ENCODE measurements at places on chromosomes 12 and 14.

- no peak for DNase-seq
These were observed 64.3 kb downstream of the KDM2B start for GRCh38 chr12:121516437-121517011.

DNA sequence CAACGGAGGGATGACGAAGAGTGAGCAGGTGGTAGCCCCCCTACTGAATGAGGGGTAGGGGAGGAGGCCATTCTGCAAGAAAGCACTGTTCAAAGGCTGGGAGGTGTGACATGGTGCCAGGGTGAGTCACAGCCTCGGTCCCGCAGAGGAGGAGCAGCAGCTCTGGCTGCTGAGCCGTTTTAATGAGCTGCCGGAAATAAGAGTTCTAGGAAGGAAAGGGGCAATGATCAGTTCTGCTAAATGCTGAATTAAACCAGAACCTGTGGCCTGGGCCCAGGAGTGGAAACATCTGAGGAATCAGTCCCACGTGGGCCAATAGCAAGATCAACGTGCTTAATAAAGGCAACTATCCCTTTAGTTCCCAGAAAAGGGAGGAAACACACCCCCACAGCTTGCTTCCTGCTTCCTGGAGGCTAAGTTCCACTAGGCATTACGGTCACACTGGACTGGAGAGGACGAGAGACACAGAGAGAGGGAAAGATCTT is 3.6 kb downstream of the ABCD4 start:
- DNase-seq, result no peak

GRCh38 chr14:47262801-47263200 is 412.6 kb downstream of the MDGA2 start:
- DNase-seq, result no peak

- no peak for DNase-seq
These were observed 4.4 kb upstream of the KCNK10 start for GRCh38 chr14:88327497-88327896.

- no peak for DNase-seq
These were observed 546.6 kb upstream of the TBX3 start for GRCh38 chr12:115230606-115231005.

DNA sequence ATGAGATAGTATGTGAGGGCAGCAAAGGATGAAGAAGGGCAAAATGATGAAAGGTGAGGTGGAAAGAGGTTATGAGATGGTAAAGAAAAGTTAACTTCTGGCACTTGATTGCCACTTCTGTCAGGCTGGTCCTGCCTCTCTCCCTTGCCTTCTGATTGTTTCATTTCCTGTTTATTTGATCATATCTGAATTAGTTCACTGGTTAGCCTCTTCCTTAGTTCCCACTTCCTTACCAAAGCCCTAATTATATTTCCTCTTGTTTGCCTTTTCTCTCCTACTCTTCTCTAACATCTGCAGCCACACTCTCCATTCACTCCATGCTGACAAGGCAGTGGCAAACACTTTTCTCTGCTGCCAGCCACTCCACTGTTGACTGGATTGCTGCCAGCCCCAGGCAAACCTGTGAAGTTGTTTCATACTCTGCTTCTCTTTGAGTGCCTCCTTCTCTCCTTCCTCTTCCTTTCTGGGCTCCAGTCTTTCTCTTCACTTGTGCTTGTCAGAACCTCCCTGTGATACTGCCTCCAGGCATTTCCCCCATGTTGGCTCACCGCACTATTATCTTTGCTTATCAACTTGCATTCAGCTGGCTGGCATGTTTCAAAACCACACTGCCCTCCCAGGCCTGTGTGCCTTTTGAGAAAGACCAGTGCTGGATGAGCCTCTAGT is 8.1 kb downstream of the PNP start:
- DNase-seq, result no peak

DNA sequence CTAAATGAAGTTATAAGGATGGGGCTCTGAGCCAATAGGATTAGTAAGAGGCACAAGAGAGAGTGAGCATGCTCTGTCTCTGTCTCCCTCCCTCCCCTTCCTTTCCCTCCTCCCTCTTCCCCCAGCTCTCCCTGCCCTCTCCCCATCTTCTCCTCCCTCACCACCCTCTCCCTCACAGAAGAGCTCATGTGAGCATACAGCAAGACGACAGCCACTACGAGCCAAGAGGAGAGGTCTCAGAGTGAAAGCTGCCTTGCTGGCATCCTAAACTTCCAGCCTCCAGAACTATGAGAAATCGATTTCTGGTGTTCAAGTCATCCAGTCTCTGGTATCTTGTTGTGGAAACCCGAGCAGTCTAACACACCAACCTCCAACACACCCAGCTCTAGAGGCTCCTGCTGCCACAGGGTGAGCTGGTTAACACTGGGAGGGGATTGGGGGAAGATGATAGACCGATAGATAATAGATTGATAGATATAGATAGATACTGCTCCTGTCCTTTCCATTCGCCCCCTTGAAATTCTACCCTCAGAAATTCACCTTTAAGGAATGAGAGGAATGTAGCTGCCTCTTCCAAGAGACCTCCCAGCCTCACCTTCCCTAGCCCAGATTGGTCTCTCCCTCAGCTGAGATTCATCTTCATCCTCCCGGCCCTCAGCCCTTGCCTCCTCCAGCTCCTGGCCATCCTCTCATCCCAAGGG is 25.8 kb upstream of the ACTN1 start:
- no peak for DNase-seq

DNA sequence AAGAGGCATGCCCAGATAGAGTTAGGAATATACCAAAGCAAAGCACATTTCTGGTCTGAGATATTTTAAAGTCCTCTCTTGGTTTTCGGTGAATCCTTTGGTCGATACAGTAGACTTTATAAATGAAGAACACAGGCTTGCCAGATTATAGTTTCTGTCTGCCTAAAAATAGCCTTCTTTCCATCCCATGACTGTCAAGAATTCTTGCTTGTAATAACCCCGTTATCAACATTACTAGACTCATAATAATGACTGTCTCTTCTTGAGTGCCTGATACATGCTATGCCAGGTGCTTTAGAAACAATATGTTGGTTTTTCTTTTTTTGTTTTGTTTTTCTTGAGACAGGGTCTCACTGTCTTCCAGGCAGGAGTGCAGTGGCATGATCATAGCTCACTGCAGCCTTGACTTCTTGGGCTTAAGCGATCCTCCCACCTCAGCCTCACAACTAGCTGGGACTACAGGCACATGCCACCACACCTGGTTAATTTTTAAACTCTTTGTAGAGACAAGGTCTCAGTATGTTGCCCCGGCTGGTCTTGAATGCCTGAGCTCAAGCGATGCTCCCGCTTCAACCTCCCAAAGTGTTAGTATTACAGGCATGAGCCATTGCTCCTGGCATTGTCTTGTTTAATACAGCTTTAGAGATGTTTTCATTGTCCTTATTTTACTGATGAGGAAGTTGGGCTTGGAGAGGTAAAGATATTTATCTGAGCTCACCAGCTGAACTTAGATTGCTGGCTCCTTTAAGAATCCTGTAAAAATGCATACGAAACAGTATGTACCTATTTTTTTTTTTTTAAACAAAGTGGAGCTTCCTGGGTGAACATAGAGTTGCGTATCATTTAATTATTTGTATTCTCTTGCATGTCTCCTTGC is 30.4 kb downstream of the CHST11 start:
- no peak for DNase-seq

DNA sequence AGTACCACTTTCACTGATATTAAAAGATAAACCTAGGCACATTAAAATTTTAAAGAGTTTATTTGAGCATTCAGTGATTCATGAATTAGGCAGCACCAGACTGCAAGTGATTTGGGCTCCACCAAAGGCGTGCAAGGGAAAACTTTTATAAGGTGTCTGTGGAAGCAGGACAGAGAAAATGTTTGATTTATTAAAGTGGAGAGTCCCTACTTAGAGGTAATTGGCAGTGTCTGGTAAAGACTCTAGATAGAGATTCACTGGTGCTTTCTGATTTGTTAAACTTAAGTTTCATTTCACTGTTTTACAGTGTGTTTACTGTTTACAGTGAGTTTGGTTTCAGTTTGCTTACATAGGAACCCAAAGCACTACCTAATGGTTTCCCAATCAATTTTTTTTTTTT is 72.8 kb downstream of the ANKS1B start:
- no peak for DNase-seq

DNA sequence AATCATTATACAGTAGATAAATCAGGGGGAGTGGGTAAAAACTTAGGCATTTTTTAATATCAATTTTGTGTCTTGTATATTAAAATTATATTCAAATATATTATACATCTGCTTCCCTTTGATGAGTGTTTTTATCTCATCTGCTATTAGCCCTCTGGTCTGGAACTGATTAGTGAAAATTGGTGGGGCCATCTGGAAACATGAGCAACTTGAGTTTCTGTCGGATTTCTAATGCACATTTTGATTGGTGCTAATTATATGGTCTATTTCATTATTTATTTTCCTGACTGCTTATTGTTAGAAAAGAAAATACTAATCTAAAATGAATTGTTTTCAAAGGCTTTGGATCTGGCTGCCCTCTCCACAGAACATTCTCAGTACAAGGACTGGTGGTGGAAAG is 28.2 kb downstream of the TTC8 start:
- no peak for DNase-seq

DNA sequence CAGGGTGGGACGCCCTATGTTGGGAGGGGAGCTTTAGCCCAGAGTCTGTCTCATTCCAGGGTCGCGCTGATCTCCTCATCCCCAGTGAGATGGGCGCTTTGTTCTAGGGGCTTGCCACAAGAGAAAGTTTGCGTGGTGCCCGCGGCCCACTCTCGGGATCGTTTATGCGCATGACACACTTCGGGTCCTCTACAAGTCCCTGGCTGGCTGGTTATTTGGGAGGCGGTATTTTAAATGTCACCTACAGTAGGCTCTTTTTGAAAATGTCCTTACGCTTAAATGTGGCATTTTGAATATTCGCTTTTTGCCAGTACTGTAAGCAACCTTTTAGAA is 541 bp downstream of the GOLT1B start:
- no peak for DNase-seq

- no peak for DNase-seq
These were observed 8.3 kb downstream of the MVK start for GRCh38 chr12:109581856-109582255.

- DNase-seq, result no peak
These were observed 897 bp upstream of the TBX3 start for GRCh38 chr12:114684870-114685273.

DNA sequence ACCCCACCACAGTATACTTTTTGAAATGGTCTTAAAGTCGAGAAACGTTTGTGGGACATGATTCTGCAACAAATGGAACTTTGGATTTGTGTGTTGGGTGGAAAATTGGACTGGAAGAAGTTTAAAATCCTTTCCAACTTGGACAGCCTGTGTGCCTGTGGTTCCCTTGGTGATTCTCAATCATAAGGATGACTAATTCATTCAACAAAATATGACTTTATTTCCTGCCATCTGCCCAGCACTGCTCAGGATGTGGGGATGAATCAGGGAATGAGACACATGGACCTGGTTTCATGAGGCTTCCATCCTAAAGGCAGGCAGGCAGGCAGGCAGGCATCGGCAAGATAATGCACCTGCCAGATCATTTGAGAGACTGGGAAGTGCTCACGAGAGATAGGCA is 57.3 kb upstream of the TMEM132D start:
- DNase-seq, result no peak

DNA sequence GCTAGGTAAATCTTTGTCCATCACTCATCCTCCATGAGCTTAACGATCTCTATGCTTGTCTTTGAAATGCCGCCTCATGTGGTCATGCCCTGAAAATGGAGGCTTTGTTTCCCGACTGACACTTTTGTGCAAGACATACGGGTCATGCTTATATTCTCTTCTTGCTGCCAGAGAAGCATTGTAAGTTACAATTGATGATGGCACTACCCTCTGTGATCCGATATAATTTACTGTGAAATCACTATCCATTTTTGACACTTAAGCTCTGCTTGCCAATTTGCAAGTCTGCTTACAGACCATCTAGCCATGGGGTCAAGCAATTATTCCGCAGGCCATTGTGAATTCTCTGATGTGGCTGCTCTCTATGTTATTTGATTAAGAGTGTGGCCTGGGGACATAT is 650.0 kb downstream of the FLRT2 start:
- no peak for DNase-seq

DNA sequence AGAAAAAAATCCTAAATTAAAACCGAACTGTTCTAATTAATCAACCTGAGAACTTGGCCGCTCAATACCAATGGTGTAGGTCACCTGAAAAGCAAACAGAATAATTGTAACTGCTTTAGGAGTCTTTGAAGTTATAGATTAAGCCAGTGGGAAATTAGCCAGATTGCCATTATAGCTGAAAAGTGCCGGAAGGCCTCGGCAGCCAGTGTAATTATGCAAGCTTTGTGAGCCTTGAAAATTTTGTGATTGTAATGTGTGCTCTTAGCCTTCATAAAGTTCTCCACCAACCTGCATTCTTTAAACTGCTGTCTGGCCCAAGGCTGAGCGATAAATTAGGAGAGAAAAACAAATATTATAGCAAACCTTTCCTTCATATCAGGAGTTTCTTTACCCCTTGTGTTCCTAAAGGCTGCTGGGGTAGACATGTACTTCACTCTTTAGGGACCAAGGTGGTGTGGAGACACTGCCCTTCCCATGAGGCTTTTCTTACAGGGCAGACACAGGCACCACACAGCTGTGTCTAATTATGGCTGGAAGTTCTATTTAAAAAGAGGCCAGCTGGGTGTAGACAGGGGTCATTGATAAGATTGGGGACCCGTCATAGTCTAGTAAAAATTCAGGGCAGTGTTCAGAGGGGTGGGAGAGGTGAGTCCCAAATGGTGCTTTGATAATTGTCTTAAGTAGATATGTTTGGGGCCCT is 991.2 kb downstream of the FLRT2 start:
- no peak for DNase-seq

- no peak for DNase-seq
These were observed 268.3 kb upstream of the CPNE8 start for GRCh38 chr12:39173726-39174125.

- DNase-seq, result no peak
These were observed 4.5 kb downstream of the CNOT2 start for GRCh38 chr12:70247653-70248199.

DNA sequence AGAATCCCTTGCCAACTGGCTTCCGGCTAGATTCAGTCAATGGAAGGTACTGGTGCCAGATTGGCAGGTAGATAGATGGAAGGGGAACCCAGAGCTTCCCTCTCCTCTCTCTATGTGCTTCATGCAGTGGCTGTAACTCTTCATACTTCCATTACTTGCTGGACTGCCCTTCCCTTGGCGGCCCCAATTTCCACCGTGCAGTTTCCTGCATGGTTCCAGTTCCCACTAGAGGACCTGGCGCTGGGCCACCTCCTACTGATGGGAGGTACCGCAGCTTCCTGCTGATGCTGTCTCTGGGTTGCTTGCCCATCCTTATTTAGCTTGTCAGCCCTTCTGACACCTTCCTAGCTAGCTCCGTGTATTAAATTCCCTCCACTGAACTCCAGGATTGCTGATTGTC is 226.4 kb downstream of the ANO2 start:
- no peak for DNase-seq

- no peak for DNase-seq
These were observed 27.2 kb upstream of the PTPRB start for GRCh38 chr12:70664465-70664881.

DNA sequence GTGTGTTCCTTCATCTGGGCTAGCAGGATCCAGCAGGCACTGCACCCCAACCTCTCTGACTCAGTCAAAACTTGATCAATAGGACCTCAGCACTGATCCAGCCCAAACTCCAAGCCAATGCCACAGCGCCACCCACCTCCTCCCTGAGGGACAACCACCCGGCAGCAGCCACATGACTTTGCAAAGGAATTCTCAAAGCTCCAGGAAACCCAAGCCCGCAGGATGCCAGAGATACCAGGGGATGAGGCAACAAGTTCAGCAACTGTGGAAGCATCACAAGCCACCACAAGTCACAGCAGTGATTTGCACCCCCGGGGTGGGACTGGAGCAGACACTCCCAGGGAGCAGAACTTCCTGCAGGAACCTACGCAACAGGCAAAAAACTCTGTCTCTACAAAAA is 37.3 kb downstream of the ACTN1 start:
- DNase-seq, result peak; percentile 96

Data from coronary artery (tissue), 2 donors.